ENCODE measurements at places on chromosomes 13 and 19.

DNA sequence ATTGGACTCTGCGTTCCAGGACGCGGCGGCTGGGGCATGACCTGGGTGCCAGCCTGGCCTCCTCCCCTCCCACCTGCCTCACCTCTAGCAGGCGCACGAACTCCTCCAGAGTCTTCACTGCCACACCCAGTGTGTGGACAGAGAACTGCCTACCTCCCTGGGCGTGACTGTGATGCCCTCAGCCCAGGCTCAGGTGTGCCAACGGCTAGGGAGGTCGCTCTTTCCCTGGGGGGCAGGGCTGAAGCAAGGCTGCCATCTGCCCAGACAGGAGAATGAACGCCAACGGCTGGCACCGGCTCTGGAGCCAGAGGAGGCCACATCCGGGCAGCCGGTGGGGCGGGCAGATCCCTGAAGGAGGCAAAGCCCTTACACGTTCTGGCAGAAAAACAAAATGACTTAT, 11.3 kb downstream of the NANOS3 start:
- DNase-seq = peak; percentile 25

DNA sequence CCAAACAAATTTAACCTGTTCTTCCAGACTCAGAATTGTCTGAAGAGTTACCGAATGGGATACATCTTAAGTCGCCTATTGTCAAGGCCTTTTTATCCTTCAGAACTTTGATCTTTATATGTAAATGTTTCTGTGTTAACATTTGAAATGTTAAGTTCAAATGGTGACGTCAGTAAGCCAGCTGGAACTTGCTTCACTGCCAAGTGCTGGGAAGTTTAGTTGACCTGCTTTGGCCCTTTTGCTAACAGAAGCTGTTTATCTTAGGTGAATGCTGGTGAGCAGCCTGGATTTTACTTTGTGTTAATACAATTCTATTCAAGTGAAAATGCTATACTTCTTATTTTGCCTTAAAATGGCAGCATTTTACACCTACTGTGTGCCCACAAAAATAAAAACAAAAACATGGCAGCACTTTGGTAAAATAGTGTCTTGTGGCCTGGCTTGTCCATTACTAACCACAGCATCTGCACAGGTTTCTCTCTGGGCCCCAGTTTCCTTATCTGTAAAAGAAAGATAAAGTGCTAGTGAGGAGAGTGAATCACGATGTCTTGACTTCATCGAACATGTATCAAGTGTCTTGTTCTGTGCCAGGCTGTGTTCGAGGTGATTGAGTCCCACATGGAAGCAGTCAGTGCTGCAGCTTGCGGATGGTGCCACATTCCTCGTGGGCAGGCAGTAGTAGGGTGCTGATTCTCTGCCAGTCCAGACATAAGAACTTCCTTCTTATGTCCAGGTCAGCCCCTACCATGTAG, 2.2 kb downstream of the NAXD start:
- no peak for DNase-seq

DNA sequence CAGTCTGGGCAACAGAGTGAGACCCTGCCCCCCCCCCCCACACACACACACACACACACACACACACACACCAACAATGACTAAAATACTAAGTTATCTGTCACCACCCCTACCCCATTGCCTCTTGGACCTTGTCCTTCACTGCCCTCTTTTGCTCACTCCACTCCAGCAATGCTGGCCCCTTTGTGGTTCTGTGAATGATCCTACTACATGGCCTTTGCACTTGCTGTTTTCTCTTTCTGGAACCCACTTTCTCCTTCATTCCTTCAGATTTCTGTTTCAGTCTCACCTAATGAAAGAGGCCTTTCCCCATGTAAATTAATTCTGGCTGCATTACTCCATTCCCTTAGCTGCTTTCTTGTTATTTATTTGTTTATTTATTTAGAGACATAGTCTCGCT, 2.5 kb upstream of the SAMD4B start:
- no peak for DNase-seq

GRCh38 chr19:3643674-3644313, 17.2 kb upstream of the CACTIN start:
- no peak for DNase-seq

- DNase-seq = no peak
Measured at GRCh38 chr13:110983241-110983640, 68.4 kb upstream of the ANKRD10 start.

DNA sequence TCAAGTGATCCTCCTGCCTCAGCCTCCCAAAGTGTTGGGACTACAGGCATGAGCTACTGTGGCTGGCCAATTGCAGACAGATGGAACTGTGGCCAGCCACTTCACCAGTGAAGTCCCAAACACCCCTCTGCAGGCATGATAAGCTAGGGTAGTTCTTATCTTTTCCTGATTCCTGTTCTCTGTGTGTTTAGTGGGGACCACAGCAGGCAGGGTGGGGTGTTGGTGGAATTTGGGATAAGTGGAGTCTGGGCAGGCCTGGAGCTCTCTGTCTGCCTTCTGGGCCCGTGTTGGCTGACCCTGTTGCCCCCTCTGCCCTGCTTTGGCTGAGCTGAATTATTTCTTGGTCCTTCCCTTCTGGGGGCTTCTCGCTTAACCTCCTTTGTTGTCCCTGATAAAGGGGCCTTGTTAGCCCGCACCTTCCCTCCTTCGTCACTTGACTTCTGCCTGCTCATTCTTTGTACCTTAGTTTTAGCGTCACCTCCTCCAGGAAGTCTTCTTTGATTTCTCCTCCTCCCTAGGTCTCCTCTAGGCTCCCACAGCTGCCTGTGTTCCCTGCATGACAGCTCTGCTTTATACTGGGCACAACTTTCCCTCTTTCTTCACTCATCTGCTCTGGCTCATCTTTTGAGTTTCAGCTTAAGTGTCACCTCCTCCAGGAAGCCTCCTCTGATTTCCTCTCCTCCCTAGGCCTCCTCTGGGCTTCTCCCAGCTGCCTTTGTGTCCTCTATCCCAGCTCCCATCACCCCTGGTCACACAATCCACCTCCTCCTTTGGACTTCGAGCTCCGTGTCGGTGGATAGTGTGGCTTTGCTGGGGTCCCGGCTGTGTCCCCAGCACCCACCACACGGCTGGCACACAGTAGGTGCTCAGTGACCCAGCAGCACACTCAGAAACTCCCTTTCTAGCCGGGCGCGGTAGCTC, 1.7 kb upstream of the NCLN start:
- no peak for DNase-seq

- DNase-seq = no peak
Measured at GRCh38 chr13:95335667-95336066, 34.4 kb upstream of the ABCC4 start.

DNA sequence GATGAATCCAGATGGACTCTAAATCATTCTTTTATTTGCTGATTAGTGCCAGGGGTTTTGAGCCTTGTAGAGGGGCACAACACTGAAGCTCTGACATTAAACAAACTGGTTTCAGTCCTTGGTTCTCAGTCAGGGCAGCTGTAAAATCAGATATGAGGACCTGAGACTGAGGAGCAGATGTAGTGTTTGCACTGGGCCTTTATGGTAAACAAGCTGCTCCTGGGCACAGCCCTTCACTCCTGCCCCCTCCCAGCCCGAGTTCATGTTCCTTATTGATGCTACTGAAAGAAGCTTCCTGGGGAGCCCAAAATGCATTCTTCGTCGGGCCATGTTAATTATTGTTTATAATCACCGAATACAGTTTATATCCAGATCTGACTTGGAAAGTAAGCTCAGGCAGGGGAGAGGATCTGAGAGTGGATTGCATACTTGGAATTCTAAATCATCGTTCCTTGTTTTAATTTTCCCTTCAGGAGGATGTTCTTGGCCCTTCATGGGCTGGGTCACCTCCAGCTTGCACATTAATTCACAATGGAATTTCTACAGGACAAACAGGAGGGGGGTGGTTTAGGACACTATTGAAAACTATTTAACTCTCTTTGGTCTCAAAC, 213.5 kb downstream of the FGF9 start:
- no peak for DNase-seq

Measured in NCI-H1694 treated with DMSO at 0.1 percent for 48 hours (cell line).